Non-pigmented ciliary epithelial cell (primary cell): ENCODE measurements at places on chromosomes 7 and 10.
A peak's percentile ranks its signal among the peaks of the same experiment; 100 is the strongest.

DNA sequence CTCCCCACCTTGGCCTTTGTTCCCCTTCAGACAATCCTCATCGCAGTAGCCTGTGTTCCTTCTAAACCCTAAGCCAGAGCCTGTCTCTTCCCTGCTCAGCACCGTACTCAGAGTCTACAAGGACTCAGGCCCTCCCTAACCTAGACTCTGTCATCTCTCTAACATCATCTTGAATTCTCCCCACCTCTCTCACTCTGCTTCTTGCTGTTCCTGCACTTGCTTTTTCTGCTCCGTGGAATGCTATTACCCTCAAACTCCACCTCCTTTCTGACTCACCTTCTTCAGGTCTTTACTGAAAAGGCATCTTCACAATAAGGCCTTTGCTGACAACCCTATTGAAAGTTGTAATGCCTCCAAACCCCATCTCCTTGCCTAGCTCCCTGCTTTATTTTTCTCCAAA, 141.0 kb downstream of the DKK1 start:
- DNase-seq: no peak

- DNase-seq: no peak
These were observed 47.6 kb downstream of the VOPP1 start for GRCh38 chr7:55524558-55525310.

- DNase-seq: no peak
These were observed 1.1 kb downstream of the TMEM178B start for GRCh38 chr7:141074997-141075396.

- no peak for DNase-seq
These were observed 49.2 kb upstream of the FAM133B start for GRCh38 chr7:92639213-92639896.

DNA sequence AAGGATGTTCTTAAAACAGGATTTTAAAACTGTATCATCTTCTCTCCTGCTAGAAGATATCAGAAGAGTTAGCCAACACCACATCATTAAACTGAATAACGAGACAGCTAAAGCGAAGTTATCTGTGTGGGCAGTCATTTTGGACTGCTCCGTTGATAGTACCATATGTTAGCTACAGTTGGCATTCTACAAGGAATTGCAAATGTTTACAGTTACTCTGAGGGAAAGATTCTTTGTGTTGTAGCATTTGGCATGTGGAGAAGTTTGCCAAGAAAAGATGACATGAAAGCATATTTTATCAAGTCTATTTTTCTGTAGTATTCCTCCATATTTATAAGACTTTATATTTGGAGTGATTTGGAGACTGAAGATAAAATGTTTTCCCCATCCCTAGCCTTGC, 464.4 kb upstream of the POM121L12 start:
- no peak for DNase-seq

DNA sequence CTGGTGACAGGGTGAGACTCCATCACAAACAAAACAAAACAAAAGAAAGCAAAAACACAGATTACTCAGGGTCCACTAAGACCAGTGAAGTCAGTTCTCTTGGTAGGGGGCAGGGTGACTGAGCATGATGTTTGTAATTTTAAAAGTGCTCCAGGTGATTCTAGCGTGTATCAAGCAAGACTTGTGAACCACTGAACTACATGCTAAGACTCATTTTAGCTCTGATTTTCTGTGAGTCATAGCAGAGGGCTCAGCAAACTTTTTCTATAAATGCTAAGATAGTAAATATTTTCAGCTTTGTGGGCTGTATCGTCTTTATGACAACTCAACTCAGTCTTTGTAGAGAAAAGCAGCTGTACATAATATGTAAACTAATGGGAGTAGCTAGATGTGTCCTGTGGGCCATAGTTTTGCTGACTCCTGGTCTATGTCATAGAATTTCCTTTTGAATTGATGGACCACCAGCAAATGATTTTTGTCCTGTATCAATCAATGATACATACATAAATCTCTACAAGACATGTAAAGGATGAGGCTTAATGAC, 141.3 kb downstream of the CFTR start:
- DNase-seq: no peak

GRCh38 chr10:82463614-82464013, 588.6 kb downstream of the NRG3 start:
- no peak for DNase-seq

- DNase-seq: no peak
These were observed 1.5 kb downstream of the KCND2 start for GRCh38 chr7:120274482-120274881.

GRCh38 chr10:74451127-74451829, 300.3 kb downstream of the ADK start:
- no peak for DNase-seq

GRCh38 chr7:55133630-55134358, 115.0 kb downstream of the EGFR start:
- DNase-seq: peak; percentile 95

DNA sequence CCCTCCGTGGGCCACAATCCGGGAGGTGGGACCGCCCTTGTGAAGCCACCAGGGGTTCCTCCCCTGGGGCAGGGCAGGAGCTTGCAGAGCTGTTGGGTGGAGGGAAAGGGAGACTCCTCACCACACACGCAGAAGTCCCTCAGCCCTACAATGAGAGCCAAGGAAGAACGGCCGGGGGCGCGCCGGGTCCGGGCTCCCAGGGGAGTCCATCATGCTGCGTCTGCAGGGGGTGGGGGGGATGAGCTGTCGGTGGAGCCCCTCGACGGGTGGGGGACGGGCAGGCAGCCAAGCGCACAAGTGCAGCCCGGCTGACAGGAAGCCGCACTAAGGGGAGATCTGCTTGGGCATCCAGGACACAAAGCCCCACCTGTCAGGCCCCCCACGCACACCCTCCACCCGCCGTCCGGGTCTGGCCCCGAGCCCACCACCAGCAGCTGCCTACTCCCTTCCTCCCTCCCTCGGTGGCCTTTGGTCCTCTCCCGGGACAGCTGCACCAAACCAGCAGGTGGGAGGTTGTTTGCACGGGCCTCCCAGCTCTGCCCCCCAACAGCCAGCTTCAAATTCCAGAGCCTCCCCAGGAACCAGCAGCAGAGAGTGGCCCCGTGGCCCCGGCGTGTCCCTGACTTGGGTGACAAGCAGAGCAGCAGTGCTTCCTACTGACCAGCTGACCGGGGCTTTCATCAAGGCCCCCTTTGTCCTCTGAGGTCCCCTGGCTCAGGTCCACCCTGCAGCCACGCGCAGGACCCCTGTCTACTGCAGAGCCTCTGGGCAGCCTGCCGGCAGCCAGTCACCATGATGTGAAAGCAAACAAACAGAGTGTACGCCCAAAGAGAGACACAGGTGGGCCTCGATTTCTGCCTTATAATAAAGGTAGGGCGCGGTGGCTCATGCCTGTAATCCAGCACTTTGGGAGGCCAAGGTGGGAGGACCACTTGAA, 50.3 kb downstream of the HIP1 start:
- no peak for DNase-seq

- no peak for DNase-seq
These were observed 123.1 kb downstream of the CRPPA start for GRCh38 chr7:16298221-16298620.

DNA sequence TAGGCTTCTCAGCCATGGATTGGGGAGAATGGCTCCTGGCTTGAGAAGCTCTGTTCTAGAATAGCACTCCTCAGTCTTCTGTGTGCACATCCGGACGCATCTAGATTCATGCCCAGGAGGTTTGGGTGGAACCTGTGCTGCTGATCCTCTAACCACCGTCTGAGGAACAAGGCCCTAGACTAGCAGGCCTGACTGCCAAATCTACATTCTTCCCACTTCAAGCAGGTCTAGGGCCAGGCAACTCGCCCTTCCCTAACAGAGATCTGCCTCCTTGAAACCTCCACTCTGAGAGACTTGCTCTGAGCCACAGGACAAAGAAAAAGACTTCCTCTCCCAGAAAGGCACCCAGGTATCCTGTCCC, 61.6 kb downstream of the KCNMA1 start:
- DNase-seq: no peak
